ENCODE measurements at places on chromosomes 5 and 9.

- peak; percentile 21 for DNase-seq
Measured at GRCh38 chr9:104984121-104984520, 56.2 kb upstream of the ABCA1 start.

DNA sequence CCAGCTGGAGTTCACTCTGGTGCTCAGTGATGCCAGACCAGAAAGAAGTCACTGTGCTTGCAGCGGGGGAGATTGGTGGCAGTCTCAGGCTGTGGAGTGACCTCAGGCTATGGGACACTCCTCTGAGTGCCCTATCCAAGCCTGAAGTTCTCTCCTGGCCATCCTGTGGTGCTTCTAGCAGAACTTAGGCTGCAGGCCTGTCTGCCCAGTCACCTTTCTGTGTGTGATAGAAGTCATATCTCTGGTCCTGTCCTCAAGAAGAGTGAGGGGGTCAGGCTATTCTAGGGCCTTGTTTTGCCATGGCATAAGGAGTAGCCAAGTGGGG lies 9.3 kb downstream of the PDLIM4 start:
- DNase-seq: no peak

DNA sequence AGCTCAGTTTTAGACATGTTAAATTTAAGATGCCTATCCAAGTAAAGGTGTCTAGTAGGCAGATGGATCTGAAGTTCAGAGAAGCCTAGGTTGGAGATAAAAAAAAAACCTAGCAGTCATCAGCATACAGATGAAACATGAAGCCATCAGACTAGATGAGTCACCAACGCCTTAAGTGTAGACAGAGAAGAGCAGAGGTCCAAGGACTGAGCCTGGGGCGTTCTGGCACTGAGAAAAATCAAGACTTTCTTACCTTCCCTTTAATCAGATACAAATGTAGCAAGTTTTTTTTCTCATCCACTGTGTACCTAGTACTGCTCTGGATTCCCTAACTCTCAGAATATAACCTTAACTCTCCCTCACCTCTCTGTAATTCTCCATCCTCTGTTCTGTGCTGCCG lies 97.3 kb downstream of the SIL1 start:
- no peak for DNase-seq

GRCh38 chr5:157253547-157253946 lies 12.4 kb upstream of the CYFIP2 start:
- peak; percentile 37 for DNase-seq

DNA sequence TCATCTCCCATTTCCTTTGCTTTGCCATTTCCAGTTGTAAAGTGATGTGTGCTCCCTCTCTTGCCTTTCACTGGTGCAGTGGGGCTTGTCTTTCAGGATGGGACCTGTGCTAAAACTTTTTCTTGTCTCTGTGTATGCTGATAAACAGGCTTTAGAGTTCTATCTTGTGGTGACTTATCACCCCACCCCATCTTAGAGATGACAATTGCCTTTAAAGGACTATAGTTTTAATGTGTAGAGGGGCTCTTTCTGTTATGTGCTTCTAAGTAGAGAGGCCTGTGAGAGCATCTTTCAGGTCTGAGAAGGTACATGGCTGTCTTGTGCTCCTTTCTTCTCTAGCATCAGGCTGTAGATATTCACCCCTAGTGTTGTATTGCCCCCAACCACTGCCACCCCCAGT lies 21.9 kb downstream of the MAN2A1 start:
- DNase-seq: no peak

All from AML-193 (cell line).